Upper lobe of left lung (tissue), 6 donors: ENCODE measurements at places on chromosomes 4 and X. TPM values are rescaled to one million over a fixed set of nuclear protein-coding genes. Genes with fewer than 3 reads are reported as not detected.
A peak's percentile ranks its signal among the peaks of the same experiment; 100 is the strongest.

GRCh38 chr4:179596621-179597020 is 2154.4 kb upstream of the AGA start:
- H3K27me3 ChIP-seq = no peaks in the 10 kb centered on the region
- DNase-seq = no peak
- H3K4me1 ChIP-seq = no peaks in the 10 kb centered on the region
- no peaks in the 10 kb centered on the region for H3K36me3 ChIP-seq
- H3K4me3 ChIP-seq = no peak overlapping the region

DNA sequence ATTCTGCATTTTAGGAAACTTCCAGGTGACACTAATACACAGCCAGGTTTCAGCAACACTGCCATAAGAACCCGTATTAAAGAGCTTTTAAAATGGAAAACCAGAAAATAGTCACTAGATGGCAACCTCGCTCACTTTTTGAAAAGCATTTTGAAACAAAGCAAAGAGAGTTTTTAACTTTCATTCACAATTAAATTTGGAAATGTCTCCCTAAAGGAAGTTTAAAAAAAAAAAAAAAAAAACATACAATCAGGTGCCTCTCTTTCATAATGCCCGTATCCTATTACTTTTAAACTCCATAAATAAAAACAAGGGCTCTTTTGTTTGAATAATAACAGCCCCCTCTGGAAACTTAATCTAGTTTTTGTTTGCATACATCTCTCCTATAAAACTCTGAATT is 20.3 kb downstream of the MEPE start:
- no peak for DNase-seq
- no peaks in the 10 kb centered on the region for H3K27me3 ChIP-seq

DNA sequence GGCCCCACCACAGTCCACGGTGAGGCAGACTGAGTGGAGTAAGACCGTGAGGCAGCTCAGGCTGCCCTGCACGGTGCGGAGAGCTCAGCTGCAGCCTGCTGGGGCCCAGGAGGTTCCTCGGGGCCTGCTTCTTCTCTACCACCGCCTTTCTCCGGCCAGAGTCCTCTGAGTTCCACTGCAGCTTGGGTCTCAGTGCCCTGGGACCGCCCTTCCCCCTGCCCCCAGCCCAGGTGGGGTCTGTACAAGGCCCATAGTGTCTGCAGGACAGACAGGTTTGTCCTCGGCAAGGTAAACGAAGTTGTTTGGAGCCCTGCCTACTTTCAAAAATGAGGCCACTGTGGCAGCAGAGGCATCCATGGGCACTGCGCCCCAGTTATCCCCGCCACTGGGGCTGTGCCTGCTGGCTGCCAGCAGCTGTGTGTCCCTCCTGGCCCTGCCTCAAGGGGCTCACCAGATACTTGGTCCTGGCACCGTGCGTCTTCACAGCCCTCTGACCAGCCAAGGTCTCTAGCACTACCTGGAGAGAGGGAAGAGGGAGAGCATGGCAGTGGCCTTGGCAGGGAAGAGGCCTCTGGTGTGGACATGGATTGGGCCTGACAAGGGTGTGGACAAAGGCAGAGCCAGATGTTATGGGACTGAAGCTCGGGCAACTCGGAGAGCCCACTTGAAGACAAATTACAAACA is 4.0 kb downstream of the IRAK1 start:
- H3K4me3 ChIP-seq = no peak overlapping the region
- H3K4me1 ChIP-seq = peaks cover 8% of the 10 kb centered on the region
- peaks cover 35% of the 10 kb centered on the region for H3K36me3 ChIP-seq
- DNase-seq = no peak

GRCh38 chr4:132297346-132297745 is 851.7 kb upstream of the PCDH10 start:
- no peak overlapping the region for H3K27ac ChIP-seq
- H3K4me3 ChIP-seq = no peak overlapping the region
- H3K27me3 ChIP-seq = no peaks in the 10 kb centered on the region
- no peak for DNase-seq
- H3K36me3 ChIP-seq = no peaks in the 10 kb centered on the region

DNA sequence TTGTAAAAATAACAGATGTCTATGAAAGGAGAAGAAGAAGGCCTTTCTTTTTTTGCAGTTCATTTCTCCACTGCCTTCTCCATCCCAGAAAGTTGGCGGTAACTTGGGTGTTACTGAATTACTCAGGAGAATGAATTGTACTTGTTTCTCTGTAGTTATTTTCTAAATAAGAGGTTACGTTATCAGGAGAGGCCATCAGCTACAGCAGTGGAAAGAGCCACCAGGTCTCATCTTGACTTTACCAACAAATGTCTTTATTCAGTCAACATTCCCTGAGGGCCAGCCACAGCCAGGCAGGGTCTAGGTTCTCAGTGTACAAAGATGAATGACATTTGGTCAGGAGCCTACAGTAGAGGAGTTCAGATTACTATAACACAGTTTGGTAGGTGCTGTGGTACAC is 8.1 kb downstream of the HADH start:
- no peak overlapping the region for H3K4me3 ChIP-seq
- no peaks in the 10 kb centered on the region for H3K27me3 ChIP-seq
- peak overlapping the region; percentile 52 for H3K27ac ChIP-seq
- no peak for DNase-seq

DNA sequence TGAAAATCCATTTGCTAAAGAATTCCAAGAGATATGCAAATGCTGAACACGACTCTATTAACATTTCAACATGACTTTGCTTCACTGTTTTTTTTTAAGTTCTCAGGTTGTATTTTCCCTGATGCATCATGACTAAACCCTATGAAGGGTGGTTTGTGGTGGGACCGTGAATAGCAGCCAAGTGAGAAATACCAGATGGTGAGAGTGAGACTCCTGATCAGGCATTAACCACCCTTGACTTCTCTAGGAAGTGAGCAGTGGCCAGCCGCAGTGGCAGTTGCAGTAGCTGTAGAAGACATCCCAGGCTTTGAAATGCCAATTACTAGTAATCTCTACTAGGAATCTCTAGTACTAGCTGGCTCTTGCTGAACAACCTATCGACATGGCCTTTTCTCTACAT is 383.4 kb downstream of the FAM133A start:
- H3K4me1 ChIP-seq = no peaks in the 10 kb centered on the region
- no peaks in the 10 kb centered on the region for H3K36me3 ChIP-seq
- no peaks in the 10 kb centered on the region for H3K27me3 ChIP-seq
- DNase-seq = no peak
- H3K27ac ChIP-seq = no peak overlapping the region
- no peak overlapping the region for H3K4me3 ChIP-seq

GRCh38 chr4:57147335-57148060 is 37.3 kb upstream of the IGFBP7 start:
- H3K4me1 ChIP-seq = no peaks in the 10 kb centered on the region
- H3K27ac ChIP-seq = no peak overlapping the region
- H3K4me3 ChIP-seq = no peak overlapping the region
- no peaks in the 10 kb centered on the region for H3K36me3 ChIP-seq
- DNase-seq = no peak
- no peaks in the 10 kb centered on the region for H3K27me3 ChIP-seq

GRCh38 chr4:92368653-92369052 is 64.9 kb downstream of the GRID2 start:
- no peak overlapping the region for H3K4me3 ChIP-seq
- DNase-seq = no peak
- H3K4me1 ChIP-seq = no peaks in the 10 kb centered on the region
- H3K36me3 ChIP-seq = no peaks in the 10 kb centered on the region

DNA sequence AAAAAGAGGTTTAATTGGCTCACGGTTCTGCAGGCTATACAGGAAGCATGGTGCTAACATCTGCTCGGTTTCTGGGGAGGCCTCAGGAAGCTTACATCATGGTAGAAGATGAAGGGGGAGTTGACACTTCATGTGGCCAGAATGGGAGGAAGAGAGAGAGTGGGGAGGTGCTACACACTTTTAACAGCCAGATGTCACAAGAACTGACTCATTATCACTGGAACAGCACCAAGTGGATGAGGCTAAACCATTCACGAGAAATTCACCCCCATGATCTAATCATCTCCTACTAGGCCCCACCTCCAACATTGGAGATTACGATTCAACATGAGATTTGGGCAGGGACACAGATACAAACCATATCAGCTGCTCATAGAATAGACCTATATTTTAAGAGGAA is 255.8 kb downstream of the OPHN1 start:
- H3K4me1 ChIP-seq = no peaks in the 10 kb centered on the region
- H3K27ac ChIP-seq = no peak overlapping the region
- no peak overlapping the region for H3K4me3 ChIP-seq
- H3K36me3 ChIP-seq = no peaks in the 10 kb centered on the region
- no peak for DNase-seq

DNA sequence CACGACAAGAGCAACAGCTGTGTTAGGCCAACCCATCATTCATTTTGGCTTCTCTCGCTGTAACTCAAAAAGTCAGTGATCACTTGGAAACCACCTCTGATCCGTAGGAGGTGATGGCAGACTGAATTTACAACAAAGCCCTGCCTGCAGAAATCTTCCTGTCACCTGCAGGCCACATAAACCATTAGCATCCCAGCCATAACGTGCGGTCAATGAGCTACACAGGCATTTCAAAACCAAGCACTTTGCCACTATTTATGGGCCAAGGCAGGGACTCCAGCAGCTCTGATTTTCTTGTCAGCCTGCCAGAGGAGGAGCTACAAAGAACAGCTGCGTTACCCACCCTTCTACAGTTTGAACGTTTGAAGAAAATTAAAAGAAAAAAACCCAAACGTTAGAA is 228.1 kb upstream of the PPARGC1A start:
- no peak for DNase-seq
- no peaks in the 10 kb centered on the region for H3K4me1 ChIP-seq
- no peak overlapping the region for H3K4me3 ChIP-seq
- no peaks in the 10 kb centered on the region for H3K36me3 ChIP-seq
- no peaks in the 10 kb centered on the region for H3K27me3 ChIP-seq
- H3K27ac ChIP-seq = no peak overlapping the region

DNA sequence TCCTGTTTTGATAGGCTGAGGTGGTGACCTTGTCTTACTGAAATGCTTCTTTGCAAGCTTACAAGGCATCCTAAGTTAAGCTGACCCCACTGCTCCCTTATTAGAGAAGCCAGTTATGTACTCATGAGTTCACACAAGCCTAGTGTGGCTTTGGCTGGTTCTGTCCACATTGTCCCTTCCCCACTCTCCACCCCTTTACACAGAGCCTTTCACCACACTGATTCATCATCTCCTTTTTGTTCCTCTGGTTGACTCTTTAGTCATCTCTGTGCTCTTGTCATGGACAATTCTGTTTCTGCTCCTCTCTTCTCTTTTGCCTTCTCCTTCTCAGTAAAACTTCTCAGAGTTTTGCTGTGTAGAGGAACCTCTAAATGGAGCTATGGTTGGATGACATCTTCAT is 4.9 kb downstream of the CHRNA9 start:
- no peaks in the 10 kb centered on the region for H3K4me1 ChIP-seq
- H3K27me3 ChIP-seq = no peaks in the 10 kb centered on the region
- H3K4me3 ChIP-seq = no peak overlapping the region
- DNase-seq = no peak
- no peaks in the 10 kb centered on the region for H3K36me3 ChIP-seq
- no peak overlapping the region for H3K27ac ChIP-seq

DNA sequence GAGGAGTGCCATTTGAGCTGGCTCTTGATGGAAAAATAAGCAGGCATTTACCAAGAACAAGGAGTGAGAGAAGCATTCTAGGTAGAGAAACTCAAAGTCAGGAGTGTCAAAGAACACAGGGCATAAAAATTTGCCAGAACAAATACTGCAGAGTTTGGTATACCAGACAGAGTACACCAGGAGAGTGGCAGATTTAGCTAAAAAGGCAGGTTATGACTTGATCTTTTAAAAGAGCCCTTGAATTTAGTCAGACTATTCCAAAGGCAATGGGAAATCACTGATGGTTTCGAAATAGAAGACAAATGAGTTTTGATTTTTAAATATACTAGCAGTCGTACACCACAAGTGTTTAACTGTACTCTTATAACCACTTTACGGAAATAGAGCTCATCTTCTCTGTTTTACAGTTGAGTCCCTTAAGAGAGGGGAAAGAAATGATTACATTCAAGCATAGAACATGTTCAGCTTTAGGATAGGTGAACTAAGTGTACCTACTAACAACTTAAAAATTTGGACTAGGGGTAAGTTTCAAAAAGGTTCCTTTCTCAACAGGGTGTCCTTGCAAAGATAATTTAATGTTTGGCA is 10.2 kb downstream of the UBE2D3 start:
- H3K36me3 ChIP-seq = no peaks in the 10 kb centered on the region
- H3K4me1 ChIP-seq = peaks cover 96% of the 10 kb centered on the region
- no peak overlapping the region for H3K4me3 ChIP-seq

DNA sequence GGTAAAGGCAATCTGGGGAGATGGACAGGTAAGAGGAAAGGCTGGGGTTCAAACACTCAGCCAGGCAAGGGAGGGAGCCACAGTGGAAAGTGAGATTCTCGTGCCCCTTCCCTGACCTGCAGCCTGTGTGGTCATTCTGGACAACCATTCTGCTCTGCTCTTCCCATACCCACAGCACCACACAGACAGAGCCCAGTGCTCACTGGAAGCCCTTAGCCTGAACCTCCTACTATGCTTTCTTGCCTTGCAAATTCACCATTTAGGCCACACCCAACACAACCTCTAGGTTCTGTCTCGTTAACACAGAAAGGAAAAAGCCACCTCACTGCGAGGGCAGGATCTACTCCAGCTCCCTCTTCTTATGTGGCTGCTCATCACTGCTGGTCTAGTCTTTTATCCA is 92.7 kb downstream of the SHISA3 start:
- H3K27ac ChIP-seq = no peak overlapping the region
- DNase-seq = no peak
- no peaks in the 10 kb centered on the region for H3K36me3 ChIP-seq
- H3K4me1 ChIP-seq = no peaks in the 10 kb centered on the region
- H3K4me3 ChIP-seq = no peak overlapping the region

GRCh38 chrX:47651043-47651905 is 911 bp upstream of the ELK1 start:
- DNase-seq = no peak
- H3K4me1 ChIP-seq = no peaks in the 10 kb centered on the region
- H3K27me3 ChIP-seq = no peaks in the 10 kb centered on the region

- H3K36me3 ChIP-seq = no peaks in the 10 kb centered on the region
- DNase-seq = no peak
- no peaks in the 10 kb centered on the region for H3K27me3 ChIP-seq
- H3K4me3 ChIP-seq = no peak overlapping the region
These were observed 421.7 kb upstream of the INTU start for GRCh38 chr4:127210893-127211649.

DNA sequence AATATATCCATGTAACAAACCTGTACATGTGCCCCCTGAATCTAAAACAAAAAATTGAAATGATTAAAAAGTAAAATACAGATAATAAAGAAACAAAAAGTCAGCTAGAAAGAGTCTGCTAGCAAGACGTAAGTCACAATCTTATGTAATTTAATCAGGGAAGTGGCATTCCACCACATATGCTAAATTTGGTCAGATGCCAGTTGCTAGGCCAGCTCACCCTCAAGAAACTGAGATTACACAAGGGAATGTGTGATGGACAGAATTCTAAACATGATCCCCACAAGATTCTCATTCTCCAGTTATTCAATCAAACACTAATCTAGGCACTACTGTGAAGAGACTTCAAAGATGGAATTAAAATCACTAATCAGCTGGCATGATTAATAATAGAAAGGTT is 689.3 kb downstream of the CENPC start:
- no peak overlapping the region for H3K27ac ChIP-seq
- no peak for DNase-seq
- H3K36me3 ChIP-seq = no peaks in the 10 kb centered on the region
- no peaks in the 10 kb centered on the region for H3K27me3 ChIP-seq

The SLITRK4 gene
- 0.63 TPM for total RNA-seq

The ADGRA3 gene
- 12.1 TPM for total RNA-seq

The FAM50A gene
- total RNA-seq = 67.2 TPM

The CTAG2 gene
- not detected for total RNA-seq

The CLGN gene
- total RNA-seq = 0.30 TPM

The EPGN gene
- total RNA-seq = not detected

The MAGEC1 gene
- not detected for total RNA-seq

The LIN54 gene
- total RNA-seq = 9.7 TPM

The OTC gene
- not detected for total RNA-seq

The RENBP gene
- total RNA-seq = 60.4 TPM
